ENCODE measurements at places on chromosomes 3 and 15.

- no peak for DNase-seq
Measured at GRCh38 chr15:36601952-36602351, 22.5 kb downstream of the CDIN1 start.

DNA sequence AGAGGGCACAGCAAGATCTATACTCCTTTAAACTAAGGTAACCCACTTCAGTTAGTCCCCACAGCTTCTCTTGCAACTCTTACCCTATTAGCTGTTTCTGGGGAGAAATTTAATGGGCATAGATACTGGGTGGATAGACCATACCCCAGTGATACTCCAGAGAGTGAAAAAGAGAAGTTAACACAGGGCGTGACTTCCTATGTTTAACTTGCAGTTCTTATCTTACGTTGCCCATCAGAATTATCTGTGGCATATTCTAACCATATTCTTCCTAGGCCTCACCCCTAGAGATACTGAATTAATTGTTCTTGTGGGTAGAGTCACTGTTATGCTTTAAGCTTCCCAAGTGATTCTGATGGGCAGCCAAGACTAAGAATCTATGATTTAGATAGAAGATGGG lies 485.4 kb upstream of the TPRG1 start:
- DNase-seq = no peak

GRCh38 chr3:55854494-55854893 lies 367.4 kb upstream of the WNT5A start:
- no peak for DNase-seq

DNA sequence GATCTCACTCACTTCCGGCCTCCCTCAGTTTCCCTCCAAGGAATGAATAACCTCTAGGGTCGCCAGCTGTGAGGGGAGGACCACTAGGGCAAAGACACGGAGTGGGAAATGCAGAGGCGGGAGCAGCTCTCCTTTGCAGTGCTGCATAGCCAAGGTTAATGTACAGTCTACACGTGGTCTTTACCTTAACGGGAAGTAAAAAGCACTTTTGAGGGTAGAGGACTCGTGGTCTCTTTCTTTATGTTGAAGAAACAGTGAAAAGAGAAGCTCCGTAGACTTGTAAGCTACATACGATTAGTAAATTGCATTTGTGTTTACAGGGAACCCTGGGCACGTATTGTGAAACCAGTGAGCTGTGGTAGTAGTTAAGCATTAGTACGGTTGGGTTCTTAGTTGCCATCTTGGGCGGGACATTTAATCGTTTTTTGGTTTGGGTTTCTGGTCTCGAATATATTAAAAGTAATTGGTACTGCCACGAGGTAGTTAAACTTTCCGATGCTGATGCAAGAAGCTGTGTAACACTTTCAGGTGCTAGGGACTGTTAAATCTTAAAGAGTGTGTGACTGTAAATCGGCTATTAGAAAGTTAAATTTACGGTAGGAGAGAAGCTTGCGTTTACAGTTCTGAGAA lies 828 bp downstream of the U2SURP start:
- DNase-seq = no peak

GRCh38 chr3:159149633-159150032 lies 347.8 kb downstream of the MFSD1 start:
- no peak for DNase-seq

DNA sequence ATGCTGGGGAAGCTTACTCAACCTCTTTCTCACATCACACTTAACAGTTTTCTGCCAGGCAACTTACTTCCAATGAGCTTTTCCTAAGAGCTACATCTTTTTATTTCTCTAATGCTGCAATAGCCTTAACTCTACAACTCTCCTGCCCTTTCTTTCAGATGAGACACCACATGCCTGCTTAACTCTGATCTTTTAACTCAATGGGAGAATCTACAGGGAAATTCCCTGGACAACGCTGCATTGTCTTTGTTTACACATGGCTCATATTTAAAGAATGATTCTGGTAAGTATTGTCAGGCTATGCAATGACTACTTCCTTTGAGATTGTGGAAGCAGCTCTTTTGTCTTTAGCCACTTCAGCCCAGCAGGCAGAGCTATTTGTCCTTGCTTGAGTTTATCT lies 353.1 kb upstream of the BCHE start:
- DNase-seq = no peak

- peak; percentile 93 for DNase-seq
Measured at GRCh38 chr3:47475570-47476329, at the start of gene SCAP. TSS of gene SCAP (minus strand) at chr3:47475941. CDS start at chr3:47442993, 32,948 bp downstream.

- no peak for DNase-seq
Measured at GRCh38 chr15:100570735-100571313, 31.2 kb downstream of the LINS1 start.

DNA sequence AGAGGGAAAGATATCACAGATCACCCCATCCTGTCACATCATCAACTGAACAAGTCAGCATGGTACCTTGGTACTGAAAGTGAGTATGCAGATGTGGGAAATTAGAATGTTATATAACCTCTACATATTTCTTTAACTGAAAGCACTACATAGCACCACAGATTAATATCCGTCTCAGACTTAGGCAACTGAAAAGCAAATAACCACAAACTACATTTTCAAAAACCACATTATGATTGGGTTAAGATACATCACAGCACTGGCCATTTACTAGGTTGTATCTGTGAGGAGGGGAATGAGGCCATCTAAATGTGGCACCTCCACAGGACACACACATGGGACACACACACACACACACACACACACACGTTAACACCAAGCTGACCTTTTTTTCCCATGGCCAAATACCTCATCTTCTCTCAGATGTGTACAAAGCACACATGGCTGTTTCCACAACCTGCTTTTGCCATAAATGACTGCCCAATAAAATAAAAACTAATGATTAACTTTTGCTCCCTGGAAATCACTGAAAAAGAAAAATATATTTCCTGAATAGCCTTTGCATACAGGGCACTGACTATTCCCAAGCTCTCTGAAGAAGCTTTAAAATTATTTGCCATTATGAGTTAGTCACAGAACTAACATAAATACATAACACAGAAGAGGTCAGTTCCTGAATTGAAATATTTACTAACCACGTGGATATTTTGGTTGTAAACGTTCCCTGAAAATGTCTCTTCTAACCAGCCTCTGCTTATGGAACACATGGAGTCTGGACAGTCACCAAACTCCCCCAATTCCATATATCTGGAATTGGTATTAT lies 60.1 kb downstream of the SUMF1 start:
- no peak for DNase-seq

DNA sequence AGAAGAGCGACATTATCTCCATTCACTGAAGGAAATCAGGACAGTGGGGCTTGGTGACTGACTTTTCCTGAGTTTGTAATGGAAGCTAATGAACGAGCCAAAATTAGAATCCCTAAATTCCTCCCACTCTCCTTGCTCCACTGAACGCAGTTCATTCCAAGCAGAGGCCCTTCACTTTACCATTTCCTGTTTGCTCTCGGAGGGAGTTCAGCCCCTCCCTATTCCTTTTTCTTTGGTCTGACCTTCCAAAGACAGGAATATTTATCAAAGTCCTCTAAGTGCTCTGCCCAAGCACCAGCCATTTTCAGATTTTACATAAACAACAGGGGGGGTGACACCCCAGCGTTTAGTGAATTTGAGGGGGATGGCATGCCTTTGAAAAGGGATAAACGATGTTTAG lies 24.0 kb upstream of the PTPRG start:
- DNase-seq = no peak

GRCh38 chr15:65370885-65371284 lies 6.9 kb downstream of the IGDCC3 start:
- no peak for DNase-seq

DNA sequence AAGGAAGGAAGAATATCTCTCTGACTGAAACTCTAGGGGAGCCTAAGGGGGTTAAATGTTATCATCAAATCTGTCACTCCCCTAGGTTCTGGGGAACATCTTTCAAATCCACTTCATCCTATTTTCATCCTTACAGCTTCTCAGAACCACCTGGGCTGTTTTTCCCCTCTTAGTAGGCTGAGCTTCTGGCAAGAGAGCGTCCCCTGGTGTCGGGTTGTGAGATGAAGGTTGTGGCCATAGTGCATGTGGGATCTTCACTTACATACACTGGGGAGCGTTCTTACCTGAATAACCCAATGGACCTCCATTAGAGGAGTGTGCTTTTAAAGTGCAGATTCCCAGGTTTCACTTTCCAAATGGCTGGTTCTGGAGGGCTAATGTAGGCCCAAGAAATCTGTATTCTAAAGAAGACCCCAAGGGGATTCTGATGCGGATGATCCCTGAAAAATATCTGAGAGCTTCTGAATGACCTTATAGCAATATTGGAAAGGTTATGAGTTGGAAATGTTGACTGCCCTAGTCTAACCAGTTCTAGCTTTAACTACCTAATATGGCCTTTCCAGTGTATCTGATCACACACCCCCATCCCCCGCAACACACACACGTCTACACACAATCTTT lies 663.7 kb downstream of the AGBL1 start:
- DNase-seq = no peak

GRCh38 chr3:135081856-135082434 lies 286.9 kb downstream of the EPHB1 start:
- no peak for DNase-seq

DNA sequence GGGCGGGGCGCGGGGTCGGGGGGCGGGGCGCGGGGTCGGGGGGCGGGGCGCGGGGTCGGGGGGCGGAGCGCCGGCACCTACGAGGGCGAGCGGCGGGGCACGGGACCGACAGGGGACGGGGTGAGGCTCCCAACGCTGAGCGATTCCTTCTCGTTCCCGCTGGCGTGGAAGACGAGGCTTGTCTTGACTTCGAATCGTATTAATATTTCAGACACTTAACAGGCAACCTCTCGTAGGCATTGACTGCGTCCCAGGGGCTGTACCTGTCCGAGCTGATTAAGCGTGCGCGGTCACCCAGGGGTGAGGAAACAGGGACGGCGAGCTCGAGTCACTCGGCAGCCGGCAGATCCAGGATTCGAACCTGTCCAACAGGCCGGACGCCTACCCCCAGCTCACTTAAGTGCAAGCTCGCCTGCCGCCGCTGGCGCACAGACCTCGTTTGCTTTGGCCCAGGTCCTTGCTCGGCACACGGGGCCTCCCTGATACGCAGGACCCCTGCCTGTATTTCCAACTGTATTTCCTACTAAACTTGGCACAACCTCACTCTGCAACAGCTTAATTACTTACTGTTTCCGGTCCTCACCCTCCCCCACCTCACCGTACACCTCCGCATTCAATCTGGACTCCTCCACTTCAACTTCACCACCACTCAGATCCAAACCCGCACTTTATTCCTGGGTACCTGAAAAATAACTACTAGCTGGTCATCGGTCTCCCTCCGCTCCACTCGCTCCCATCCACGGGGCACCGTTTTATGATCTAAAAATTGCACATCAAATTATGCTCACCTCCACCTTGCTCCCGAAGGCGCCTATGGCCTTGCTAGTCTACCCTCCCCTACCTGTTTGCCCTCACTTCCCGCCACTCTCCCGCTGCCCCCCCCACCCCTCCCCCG lies 722 bp upstream of the ZXDC start:
- DNase-seq = no peak

- DNase-seq = no peak
Measured at GRCh38 chr15:54803134-54803808, 393.5 kb downstream of the RSL24D1 start.

DNA sequence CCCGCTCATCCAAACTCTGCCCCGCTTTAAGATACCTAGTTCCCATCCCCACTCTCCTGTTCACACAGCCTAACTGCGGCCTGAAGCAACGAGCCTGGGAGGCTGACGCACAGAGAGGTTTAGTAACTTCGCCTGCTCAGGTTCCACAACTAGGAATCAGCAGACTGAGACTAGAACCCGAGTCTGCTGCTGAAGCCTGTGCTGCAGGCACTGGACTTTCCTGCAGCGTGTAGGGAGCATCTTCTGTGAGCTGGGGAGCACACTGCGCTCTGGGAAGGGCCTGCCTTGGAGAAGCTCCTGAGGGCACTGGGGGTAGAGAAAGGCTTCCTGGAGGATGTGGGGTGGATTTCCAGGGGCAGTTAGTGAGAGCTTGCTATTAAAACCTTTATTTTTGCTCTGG lies 4.8 kb upstream of the MAP6D1 start:
- no peak for DNase-seq

GRCh38 chr15:57675481-57676181 lies 30.9 kb upstream of the POLR2M start:
- no peak for DNase-seq

DNA sequence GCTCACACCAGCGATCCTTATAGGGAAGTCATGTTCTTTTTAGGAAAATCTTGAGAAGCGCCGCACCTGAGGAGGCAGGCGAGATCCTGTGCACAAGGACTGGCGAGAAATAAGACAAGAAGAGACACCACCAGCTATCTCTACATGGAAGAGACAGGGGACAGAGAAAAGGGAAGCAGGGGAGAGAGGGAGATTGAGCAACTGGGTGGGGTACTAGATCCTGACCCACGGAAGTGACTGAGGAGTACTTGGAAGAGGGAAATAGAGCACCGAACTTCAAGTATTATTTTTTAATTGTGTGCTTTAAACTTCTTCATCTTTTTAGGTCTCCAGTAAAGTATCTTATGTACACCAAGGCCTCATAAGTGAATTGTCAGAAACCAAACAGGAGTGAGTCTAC lies 742.0 kb upstream of the LMCD1 start:
- DNase-seq = no peak

DNA sequence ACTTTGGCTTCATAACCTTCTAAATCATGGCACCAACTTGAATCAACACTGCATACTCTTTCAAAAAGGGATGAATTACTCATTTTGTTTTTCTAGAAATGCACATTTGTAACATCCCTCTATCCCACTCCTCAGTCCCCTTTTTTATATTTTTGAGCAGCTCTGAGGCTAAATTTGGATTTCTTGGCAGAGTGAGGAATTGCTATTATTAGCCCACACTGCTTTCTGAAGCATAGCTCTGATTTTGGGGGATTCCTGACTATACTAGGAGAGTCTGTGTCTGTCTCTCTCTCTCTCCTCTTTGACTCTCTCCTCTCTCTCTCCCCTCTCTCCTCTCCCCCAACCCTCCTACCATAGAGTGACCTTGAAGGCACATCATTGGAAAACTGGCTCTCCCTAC lies 76.6 kb downstream of the RBPMS2 start:
- DNase-seq = no peak

- no peak for DNase-seq
Measured at GRCh38 chr15:35986191-35986721, 440.3 kb upstream of the DPH6 start.

Measured in cortex of kidney (tissue), 1 donor.